ENCODE measurements at places on chromosomes 6 and 20. TPM values are rescaled to one million over a fixed set of nuclear protein-coding genes. Genes with fewer than 3 reads are reported as not detected.

GRCh38 chr20:62377615-62378178, 9.2 kb upstream of the RPS21 start:
- DNase-seq = no peak
- no peak overlapping the region for H3K27ac ChIP-seq
- peaks cover 4% of the 10 kb centered on the region for H3K4me1 ChIP-seq

DNA sequence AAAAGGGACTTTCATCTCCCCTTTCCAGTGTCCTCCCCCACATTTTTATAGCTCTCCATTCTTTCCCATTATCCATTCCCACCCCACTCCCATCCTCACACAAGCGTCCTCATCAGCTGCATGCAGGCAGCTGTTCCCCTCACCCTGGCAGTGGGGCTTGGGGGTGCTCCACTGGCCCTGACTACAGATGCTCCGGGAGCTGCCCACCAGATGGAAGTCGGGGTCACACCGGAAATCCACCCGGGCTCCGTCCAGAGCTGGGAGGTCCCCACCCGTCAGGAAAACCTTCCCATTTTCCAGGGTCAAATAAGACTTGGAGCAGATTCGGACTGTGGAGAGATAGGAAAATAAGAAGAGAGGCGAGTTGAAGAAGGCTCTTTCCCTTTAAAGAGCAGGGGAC, 2.7 kb downstream of the GABBR1 start:
- no peak for DNase-seq
- H3K4me3 ChIP-seq = no peak overlapping the region
- H3K27me3 ChIP-seq = no peaks in the 10 kb centered on the region
- H3K4me1 ChIP-seq = peaks cover 18% of the 10 kb centered on the region
- H3K36me3 ChIP-seq = no peaks in the 10 kb centered on the region
- H3K27ac ChIP-seq = no peak overlapping the region

DNA sequence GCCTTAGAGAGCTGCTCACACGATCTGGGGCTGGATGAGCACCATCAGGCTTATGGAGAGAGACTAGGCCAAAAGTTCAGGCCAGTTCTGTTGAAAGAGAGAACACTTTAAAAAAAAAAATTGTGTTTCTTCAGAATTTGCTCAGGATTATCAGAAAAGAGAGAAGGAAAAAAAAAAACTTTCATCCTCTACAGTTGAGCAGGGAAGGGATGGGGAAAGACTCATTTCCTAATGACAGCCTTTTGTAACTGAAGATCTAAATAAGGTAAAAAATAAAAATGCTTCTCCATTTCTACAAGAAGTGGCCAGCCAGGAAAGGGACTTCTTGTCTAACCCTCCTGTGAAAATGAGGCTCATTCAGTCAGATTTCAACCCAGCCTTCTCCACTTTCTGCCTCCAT, 134.8 kb downstream of the LY86 start:
- H3K27ac ChIP-seq = no peak overlapping the region
- no peaks in the 10 kb centered on the region for H3K36me3 ChIP-seq
- H3K4me3 ChIP-seq = no peak overlapping the region
- no peaks in the 10 kb centered on the region for H3K4me1 ChIP-seq
- DNase-seq = no peak
- H3K27me3 ChIP-seq = peaks cover 22% of the 10 kb centered on the region

The PRL gene
- not detected for total RNA-seq

The ACTL10 gene
- 7.9 TPM for total RNA-seq

- H3K27ac ChIP-seq = no peak overlapping the region
- no peaks in the 10 kb centered on the region for H3K36me3 ChIP-seq
- H3K27me3 ChIP-seq = no peaks in the 10 kb centered on the region
- H3K4me1 ChIP-seq = no peaks in the 10 kb centered on the region
- DNase-seq = no peak
These were observed 20.4 kb downstream of the EPB41L2 start for GRCh38 chr6:131042664-131043063.

The SMOC2 gene
- 0.16 TPM for total RNA-seq

The APOBEC2 gene
- total RNA-seq = not detected

DNA sequence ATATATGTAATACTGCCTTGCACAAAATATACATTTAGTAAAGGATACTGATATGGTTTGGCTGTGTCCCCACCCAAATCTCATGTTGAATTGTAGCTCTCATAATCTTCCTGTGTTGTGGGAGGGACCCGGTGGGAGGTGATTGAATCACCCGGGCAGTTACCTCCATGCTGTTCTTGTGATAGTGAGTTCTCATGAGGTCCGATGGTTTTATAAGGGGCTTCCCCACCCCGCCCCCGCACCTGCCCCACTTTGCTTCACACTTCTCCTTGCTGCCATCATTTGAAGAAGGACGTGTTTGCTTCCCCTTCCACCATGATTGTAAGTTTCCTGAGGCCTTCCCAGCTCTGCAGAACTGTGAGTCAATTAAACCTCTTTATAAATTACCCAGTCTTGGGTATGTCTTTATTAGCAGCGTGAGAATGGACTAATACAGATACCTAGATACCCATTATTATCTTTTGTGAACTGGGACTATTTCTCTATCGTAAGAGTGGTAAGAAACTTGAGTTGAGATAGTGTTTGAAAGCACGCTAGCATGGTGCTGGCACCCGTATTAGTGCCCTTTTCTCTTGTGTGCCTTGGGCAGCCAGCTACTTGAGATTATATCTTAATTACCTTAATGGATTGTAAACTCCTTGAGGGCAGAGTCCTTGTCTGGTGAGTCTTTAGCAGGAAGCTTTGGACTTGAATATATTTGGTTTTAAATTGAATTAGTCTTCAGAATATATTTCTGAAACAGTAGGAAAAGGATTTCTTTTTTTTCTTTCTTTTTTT, 25.6 kb downstream of the TOP1 start:
- DNase-seq = no peak
- H3K4me1 ChIP-seq = peaks cover 34% of the 10 kb centered on the region
- H3K27me3 ChIP-seq = no peaks in the 10 kb centered on the region
- no peaks in the 10 kb centered on the region for H3K36me3 ChIP-seq
- H3K4me3 ChIP-seq = no peak overlapping the region

All from T-cell (primary cell).